Foreskin fibroblast (primary cell): ENCODE measurements at places on chromosomes 5 and 9.
A peak's percentile ranks its signal among the peaks of the same experiment; 100 is the strongest.

DNA sequence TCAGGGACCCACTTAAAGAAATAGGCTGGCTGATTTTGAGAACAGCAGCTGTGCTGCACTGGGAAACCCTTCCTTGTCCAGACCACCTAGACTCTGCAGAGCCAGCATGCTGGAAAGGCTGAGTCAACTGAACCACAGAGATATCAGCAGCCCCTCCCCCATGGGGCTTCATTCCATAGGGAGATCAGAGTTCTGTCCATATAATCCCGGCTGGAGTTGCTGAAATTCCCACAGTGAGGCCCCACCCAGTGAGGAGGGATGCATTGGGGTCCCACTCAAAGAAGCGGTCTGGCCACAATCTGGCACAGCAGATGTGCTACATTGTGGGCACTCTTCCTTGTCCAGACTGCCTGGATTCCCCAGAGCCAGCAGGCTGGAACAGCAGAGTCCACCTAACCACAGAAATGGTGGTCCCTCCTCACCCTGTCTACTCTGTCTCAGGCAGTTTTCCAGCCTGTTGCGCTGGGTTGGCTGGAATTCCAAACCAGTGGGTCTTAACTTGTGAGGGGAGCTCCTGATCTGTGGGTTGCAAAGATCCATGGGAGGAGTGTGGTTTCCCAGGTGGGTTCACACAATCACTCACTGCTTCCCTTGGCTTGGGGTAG, 127.1 kb downstream of the RNF180 start:
- no peak for DNase-seq

GRCh38 chr5:72122602-72123001, 15.3 kb downstream of the MAP1B start:
- DNase-seq: no peak

DNA sequence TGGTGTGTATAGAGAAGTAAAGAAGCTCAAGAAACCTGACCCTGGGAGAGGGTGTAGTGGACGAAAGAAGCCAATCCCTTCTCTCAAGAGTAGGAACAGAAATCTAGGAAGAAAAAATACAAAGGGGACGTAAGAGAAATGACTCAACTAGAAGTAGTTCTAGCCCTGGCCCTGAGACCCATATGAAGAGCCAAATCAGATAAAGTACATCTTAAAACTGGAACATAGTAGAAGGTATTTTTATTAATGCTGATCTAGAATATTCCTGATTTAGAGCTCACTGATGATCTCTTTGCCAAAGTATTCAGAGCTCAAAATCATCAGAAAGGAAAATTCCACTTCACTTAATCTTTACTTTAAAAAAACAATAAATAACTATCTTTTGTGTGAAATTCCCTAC, 184.8 kb downstream of the MLLT3 start:
- peak; percentile 6 for DNase-seq

- DNase-seq: no peak
These were observed 56.7 kb upstream of the RETREG1 start for GRCh38 chr5:16673241-16674201.

DNA sequence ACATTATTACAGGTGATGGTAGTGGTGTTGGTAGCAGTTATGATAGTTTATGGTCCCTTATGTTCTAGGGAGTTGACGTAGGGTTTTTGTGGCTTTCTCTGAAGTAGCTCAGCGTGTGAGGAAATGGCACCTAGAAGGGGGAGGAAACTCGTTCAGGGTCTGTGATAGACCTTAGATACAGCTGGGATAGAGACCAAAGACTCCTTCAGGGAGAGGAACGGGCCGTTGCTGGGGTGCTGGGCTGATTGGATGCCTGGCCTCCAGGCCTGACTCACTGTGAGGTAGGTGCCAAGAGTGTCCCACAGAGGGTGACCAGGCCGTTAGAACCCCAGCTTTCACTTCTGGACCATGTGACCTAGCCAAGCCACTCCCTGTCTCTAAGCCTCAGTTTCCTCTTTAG, 96.6 kb downstream of the DAB2IP start:
- no peak for DNase-seq

GRCh38 chr9:121631978-121632418, 19.4 kb upstream of the DAB2IP start:
- DNase-seq: no peak

GRCh38 chr9:134027561-134027960, 2.3 kb downstream of the BRD3OS start:
- DNase-seq: no peak

DNA sequence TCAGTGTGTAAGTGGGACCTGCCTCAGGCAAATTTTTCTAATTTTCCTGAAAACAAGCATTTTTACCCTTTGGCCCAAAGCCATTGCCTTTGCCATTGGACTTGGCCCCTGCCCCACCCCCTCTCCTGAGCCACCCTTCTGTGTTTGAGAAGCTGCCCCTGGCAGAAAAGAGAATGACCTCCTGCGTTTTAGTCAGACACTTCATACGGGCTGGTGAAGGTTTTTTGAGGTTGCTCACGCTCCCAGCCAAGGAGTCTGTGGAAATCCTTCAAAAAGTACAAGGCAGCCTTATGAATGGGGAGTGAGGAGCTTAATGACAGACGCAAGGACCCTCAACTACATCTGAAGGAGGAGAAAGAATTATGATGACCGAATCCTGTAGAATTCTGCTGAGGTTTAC, 308.9 kb downstream of the SLIT3 start:
- DNase-seq: no peak

GRCh38 chr5:38535248-38535750, 21.1 kb downstream of the LIFR start:
- peak; percentile 26 for DNase-seq

DNA sequence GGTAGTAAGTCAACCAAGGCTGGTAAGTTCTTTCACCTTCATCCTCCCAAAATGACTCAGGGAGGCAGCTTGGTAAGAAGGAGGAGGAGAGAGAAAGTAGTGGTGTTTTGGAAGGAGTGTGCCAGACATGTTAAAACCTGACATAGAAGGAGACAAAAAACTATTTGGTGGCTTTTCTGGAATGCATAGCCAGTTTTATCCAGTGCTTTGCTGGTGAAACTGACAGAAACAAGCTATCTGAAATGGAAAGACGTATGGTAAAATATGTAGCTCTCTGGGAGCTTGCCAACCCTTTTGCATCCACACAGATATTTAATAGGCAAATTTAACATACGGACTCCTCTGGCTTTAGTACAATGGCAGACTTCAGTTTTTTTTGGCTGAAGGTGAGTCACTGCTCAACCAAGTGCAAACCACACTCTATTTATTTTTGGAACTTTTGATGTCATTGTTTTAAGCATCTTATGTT, 45.4 kb downstream of the RAB14 start:
- peak; percentile 74 for DNase-seq

- no peak for DNase-seq
These were observed 2.0 kb upstream of the CEP72 start for GRCh38 chr5:610011-610743.

DNA sequence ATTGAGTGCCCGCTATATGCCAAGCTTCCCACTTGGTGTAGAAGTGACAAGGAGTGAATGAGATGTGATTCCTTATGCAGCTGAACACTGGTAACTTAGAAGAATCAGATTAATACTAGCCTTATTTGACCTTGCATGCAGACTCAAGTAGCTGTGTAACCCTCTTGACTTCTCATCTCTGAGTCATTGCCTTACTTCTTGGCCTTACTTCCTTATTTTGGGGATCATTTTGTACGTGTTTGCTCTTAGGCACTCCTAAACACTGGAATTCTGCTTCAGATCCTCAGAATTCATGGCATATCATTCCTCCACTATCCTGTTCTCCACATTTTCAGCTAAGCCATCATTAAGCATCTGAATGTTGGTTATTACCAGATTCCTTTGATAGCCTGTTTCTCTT, 948.9 kb upstream of the ARRDC3 start:
- peak; percentile 80 for DNase-seq

DNA sequence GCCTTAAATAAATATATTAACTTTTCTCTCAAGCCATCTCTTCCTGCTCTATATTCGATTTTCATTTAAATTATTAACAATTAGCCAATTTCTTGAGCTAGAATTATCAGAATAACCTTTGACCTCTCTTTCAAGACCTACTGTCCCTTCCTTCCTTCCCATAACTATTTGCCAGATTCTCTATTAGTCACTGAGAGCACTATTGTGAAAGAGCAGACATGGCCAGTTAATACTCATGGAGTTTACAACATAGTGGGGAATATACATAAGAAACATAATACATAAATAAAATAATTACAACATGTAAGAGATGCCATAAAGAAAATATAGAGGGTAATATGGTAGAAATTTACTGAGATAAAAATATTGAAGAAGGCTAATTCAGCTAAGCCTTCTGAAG, 72.1 kb upstream of the CHD1 start:
- DNase-seq: peak; percentile 56
